ENCODE measurements at places on chromosomes 12 and 14.
A peak's percentile ranks its signal among the peaks of the same experiment; 100 is the strongest.

DNA sequence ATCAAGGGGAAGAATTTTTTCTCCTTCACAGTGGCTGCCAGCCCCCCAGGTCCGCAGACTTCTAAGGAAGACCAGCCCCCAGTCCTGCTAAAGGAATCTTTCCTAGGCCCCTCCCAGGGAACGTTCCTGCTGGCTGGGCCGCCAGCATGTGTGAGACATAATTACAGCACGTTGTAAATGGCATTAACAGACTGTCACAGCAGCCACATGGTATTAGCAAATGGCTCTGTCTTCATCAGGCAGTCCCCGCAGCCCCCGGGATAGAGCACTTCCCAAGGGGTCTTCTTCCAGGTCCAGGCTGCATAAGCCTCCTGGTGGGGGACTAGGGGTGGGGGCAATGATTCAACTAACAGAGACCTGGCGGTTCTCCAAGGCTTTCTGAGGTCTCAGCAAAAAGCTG lies 34.9 kb upstream of the FAM222A start:
- DNase-seq: no peak

GRCh38 chr12:49662998-49663843 lies 39.9 kb downstream of the PRPF40B start:
- peak; percentile 45 for DNase-seq

DNA sequence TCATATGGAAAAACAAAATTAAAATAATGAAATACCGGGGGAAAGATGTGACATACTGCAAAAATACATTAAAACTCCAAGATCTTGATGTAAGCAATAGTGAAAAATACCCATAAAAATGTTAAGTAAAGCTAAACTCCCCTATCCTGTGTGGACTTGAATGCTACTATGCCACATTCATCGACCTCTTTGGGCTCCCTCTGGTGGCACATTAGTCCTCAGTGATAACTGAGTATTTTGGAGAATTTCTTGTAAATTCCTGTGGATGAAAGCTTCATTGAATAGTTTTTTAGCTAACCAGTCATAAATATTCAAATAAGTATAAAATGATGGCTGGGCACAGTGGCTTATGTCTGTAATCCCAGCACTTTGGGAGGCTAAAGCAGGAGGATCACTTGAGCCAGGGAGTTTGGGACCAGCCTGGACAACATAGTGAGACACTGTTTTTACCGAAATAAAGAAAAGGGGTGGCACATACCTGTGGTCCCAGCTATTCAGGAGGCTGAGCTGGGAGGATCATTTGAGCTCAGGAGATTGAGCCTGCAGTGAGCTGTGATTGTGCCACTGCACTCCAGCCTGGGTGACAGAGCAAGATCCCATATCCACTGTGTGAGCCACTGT lies 42.4 kb upstream of the SGPP1 start:
- DNase-seq: no peak

DNA sequence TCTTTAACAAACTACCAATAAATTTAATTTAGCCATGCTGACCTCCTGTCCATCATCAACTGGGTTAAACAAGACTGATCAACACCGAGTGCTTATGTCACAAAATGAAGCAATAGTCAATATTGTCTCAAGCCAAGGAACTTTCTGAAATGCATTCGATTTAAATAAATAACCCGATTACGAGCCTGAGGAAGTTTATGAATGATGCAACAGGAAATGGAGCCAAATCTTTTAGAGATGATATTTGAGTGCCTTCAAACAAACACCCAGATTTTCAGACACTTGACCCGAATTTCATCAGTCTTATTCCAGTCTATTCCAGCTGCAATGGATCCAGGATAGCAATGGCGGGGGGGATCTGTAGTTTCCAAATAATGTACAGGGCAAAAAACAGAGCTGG lies 27.9 kb downstream of the FAR2 start:
- no peak for DNase-seq

GRCh38 chr12:46407361-46407760 lies 34.8 kb upstream of the SLC38A2 start:
- no peak for DNase-seq

GRCh38 chr12:79114896-79115295 lies 250.3 kb downstream of the SYT1 start:
- no peak for DNase-seq

DNA sequence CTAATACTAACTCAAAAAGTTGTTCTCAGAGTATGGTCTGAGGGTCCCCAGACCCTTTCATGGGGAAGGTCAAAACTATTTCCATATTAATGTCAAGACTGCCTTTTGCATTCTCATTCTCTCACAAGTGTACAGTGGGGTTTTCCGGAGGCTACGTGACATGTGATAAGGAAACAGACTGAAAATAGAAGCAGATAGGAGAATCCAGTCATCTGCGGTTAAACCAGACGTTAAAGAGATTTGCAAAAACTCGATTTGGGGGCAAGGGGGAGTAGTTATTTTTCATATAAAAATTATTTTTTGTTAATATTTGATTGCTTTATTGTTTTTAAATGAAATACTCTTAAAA lies 1.0 kb upstream of the NAP1L1 start:
- DNase-seq: peak; percentile 7

GRCh38 chr14:72599579-72600470 lies 294.1 kb downstream of the DPF3 start:
- no peak for DNase-seq

- no peak for DNase-seq
Measured at GRCh38 chr12:54349679-54350078, 14.6 kb downstream of the GPR84 start.

DNA sequence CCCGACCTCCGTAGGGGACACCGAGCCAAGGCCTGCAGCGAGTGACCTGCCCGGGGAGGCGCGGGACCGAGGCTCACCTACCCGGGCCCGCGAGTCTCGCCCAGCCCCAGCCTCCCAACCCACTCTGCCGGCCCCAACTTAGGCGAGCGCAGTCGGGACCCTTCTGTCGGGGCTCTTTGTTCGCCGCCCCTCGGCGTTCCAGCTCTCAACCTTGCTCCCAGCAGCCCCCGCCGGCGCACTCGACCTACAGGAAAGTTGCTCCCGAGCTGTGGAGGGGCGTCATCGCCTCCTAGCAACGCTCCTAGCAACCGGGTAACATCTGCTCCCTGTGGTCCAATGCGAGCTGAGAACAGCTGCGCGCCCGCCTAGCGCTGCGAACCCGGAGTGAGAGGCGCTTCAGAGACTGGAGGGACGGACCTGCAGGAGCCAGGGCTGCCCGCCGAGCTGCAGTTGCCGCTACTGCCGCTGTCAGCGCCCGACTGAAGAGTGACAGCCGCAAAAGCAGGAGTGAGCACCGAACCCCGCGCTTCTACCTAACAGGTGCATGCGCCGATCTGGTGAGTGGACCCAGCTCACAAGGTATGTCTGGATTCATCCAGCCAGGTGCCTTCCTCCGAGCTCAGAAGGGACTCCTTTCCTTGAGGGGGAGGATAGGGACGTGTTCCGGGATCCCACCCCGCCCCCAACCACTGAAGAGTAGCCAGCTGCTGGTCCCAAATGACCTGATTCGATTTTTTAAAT lies 355.0 kb downstream of the SNAPC1 start:
- peak; percentile 40 for DNase-seq

DNA sequence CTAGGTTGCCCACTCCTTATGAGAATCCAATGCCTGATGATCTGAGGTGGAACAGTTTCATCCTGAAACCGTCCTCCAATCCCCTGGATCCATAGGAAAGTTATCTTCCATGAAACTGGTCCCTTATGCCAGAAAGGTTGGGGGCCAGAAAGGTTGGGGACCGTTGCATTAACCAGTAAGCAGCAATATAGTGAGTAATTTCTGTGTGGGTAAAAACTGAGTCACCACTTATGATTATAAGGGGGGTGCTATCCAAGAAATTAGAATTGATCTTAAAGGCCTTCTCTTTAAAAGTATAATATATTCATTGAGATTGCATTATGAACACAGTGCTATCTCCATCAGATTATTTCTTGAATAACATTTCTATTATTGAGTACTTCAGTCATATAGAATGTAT lies 97.2 kb downstream of the PCNX1 start:
- no peak for DNase-seq

GRCh38 chr14:92626041-92626440 lies 112.5 kb downstream of the RIN3 start:
- DNase-seq: no peak

- no peak for DNase-seq
Measured at GRCh38 chr14:53606203-53606602, 350.4 kb downstream of the BMP4 start.

DNA sequence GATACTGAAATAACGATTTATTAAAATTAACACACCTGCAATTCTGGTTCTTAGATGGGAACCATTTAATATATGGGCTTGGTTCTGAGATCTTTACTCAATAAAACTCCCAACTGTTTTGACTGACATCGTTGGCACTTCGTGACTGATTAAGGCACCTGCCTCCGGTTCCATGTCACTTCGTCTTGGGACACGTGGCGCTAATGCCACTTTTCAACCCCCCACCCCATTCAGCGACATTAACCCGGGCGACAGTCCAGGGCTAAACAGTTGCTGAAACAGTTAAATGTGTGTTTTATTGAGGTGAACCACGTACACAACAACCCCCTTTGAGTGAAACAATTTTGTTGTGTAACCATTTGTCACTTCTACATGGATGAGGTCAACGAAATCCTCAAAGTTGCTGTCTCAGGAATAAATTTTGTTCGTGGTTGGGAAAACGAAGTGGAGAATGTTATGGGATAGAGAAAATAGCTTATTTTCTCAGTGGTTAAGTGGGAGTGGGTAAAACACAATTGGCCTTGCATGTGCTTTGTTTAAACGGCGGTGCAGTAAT lies 9.9 kb upstream of the SLC38A2 start:
- DNase-seq: no peak

GRCh38 chr14:100223332-100224201 lies 15.4 kb upstream of the YY1 start:
- no peak for DNase-seq

GRCh38 chr12:14514154-14514842 lies 53.4 kb downstream of the PLBD1 start:
- DNase-seq: no peak

DNA sequence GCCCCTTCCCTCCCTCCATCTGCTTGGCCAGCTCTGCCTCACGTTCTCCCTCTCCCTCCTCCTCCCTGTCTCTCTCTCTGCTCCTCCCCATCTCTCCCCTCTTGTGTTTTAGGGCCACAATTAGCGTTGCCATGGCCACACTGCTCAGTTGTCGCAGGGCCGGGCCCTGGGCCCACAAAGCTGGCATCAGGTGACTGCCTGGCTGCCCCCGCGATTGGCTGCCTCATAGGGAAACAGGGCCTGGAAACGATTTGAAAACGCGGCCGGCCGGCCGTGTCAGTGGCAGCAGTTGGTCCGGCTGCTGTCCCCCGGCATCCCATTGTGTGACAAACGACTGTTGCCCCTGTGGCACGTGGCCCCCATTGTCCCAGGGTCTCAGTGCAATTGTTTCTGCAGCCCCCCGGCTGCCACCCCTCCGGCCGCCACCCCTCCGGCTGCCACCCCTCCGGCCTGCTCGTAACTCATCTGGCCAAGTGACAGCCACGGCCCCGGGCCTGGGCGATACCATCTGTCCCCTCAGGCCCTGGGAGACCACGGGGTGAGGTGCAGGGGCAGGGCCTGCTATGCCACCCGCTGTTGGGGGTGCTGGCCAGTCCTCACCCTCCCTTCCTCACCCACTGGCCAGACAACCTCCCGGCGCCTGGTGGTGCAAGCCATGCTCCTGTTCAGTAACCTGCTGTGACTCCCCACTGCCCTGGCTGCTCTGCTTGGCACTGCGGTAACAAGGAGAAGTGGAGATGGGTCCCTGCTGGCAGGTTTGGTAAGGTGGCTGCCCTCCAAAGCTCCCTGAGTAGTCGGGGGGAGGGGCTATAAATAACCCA lies 17.4 kb downstream of the FOXN4 start:
- no peak for DNase-seq

DNA sequence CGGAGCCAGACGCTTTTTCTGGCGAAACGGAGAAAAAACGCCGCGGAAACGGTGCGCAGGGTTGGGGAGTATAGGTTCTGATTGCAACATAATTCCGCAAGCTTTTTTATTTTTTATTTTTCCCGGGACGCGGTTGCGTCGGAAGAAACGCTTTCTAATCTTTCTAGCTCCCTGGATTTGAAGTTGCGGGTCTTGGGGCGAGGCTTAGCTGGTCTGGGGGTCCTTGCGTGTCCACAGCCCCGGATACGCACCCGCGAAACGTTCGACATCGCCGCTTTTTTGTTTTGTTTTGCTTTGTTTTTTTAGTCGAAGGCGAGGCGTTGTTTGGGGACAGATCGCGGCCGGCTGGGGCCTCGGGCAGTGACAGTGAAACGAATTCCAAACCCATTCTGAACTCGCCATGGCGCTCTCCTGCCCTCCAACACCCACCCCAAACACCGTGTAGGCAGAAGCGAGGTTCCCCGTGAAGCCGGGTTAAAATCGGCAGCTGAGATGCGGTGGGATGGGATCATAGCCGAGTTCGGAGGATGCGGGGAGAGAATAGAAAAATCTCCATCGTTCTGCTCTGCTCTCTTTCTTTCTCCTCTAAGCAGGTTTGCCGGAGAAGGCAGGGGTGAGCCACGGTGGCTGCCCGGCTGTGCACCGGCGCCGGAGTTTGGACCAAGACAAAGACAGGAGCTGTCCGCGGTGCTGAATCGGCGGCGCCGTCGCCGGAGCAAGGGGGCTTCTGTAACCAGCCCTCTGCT lies 8.1 kb upstream of the LHX5 start:
- DNase-seq: peak; percentile 24

- DNase-seq: no peak
Measured at GRCh38 chr14:22427771-22428231, 161.2 kb downstream of the DAD1 start.

DNA sequence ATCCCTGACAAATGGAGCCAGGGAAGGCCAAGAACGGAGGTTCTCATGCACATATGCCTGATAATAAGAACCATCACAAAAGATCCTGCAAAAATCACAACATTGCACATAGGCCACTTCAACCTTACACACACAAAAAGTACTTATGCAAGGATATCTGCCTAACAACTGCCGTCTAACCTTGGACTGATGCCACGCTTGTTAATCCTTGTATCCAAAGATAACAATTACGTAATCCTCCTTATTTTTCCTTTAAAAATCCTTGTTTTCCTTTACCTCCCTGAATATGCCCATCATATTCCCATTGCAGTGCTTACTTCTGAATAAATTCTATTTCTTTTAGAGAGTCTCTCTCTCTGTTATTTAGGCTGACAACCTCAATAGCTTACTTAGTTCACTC lies 59.5 kb downstream of the TMEM116 start:
- no peak for DNase-seq

DNA sequence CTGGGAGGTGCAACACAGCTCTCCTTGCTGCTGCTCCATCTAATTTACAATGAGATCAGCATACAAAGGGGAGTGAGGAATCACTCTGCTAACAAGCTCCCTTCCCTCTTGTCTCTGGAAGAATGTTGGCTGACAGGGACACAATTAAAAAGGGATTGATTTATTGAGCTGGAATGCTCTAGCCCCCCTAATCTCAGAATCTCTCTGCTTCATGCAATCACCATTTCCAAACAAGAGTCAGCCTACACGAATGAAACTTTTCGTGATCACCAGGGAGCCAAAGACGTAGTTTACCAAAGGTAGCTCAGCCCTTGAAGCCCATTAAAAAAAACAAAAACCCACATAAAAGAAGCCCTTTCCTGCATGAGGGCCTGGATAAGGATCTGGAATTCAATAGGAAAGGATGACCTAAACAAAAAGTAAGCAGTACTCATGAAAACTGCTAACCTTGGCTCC lies 223.8 kb downstream of the C12orf75 start:
- no peak for DNase-seq

GRCh38 chr12:47993491-47993890 lies 10.8 kb downstream of the COL2A1 start:
- DNase-seq: no peak
